ENCODE measurements at places on chromosomes 7 and 10.

- no peak for DNase-seq
Observed at GRCh38 chr7:18511351-18512140, 16.0 kb downstream of the HDAC9 start.

GRCh38 chr7:92462560-92462959, 15.2 kb downstream of the ERVW-1 start:
- DNase-seq = no peak

DNA sequence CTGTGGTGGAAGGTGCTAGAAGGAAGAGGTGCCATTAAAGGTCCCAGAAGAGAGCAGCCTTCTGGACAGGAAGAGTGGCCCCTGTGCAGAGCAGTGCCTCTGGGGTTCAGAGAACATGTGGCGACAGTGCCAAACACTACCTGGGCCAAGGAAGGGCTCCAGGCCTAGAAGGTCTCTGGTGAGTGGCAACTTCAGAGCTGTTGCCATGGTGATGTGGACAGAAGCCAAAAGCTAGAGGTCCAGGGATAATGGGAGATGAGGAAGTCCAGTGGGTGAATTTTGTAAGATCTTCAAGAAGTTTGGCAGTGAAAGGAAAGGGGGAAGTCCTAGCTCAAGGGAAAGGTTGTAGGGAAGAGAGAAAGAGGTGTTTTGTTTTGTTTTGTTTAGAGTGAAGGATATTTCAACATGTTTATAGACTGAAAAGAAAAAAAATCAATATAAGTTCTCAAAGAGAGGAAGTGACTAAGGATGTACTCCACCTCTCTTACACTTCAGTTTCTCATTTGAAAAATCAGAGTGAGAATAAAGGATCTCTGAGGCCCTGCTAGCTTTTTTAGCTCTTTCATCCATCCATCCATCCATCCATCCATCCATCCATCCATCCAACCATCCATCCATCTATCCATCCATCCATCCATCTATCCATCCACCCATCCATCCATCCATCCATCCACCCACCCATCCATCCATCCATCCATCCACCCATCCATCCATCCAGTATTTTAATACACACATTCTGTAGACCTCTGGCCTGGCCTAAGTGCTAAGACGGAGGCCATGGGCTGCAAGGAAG, 77.1 kb upstream of the DUSP5 start:
- DNase-seq = no peak

- no peak for DNase-seq
Observed at GRCh38 chr7:114021135-114021534, 102.3 kb upstream of the PPP1R3A start.

DNA sequence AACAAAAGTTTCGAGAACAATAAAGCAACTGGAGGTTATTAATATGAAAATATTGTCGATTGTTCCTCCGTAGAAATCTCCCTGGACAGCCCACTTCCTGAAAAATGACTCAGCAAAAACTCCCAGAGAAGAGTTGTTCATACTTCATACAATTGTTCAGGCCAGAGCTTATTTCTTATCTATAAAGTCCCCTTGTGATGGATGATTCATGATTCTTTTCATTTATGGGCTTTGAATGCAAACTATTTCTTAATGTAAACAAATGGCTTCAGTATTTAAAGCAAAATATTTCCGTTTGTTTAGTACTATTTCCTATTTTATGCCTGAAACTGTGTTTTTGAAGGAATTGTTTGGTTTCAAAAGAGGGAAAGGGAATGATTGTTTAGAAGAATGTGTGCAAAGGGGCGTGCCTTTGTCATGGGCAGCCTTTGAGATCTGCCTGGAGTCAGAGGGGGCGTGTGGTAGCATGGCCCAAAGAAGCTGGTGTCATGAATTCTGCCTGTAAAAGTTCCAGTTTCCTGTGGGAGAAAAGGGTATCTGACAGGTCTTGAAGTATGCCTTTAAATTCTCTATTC, 26.2 kb upstream of the EXOC6 start:
- DNase-seq = no peak

GRCh38 chr10:129622291-129622690, 155.2 kb downstream of the MGMT start:
- no peak for DNase-seq

GRCh38 chr7:55018361-55019190, at the start of gene EGFR:
Gene EGFR, plus strand, starts transcription at chr7:55019017. Its CDS starts 261 bp downstream, at chr7:55019278.
- DNase-seq = peak; percentile 57
